Endodermal cell (in vitro differentiated cells): ENCODE measurements at places on chromosomes 11 and 22.

GRCh38 chr11:100469835-100470234 is 217.3 kb upstream of the ARHGAP42 start:
- H3K4me3 ChIP-seq: no peak overlapping the region
- no peak overlapping the region for H3K27ac ChIP-seq
- no peaks in the 10 kb centered on the region for H3K27me3 ChIP-seq
- H3K4me1 ChIP-seq: no peaks in the 10 kb centered on the region
- no peaks in the 10 kb centered on the region for H3K36me3 ChIP-seq
- no peak for DNase-seq

- no peak overlapping the region for H3K4me3 ChIP-seq
- no peaks in the 10 kb centered on the region for H3K27me3 ChIP-seq
- peak; percentile 74 for DNase-seq
- H3K27ac ChIP-seq: no peak overlapping the region
Measured at GRCh38 chr11:68694431-68695297, 10.3 kb downstream of the GAL start.

GRCh38 chr22:46355369-46355995 is 20.0 kb downstream of the TRMU start:
- peaks cover 75% of the 10 kb centered on the region for H3K36me3 ChIP-seq
- no peak overlapping the region for H3K27ac ChIP-seq
- no peaks in the 10 kb centered on the region for H3K27me3 ChIP-seq
- no peak overlapping the region for H3K4me3 ChIP-seq
- DNase-seq: peak; percentile 96
- H3K4me1 ChIP-seq: no peaks in the 10 kb centered on the region

- no peak overlapping the region for H3K4me3 ChIP-seq
- H3K4me1 ChIP-seq: no peaks in the 10 kb centered on the region
- H3K36me3 ChIP-seq: no peaks in the 10 kb centered on the region
- DNase-seq: no peak
Measured at GRCh38 chr11:113888848-113889247, 13.5 kb upstream of the USP28 start.

- H3K4me3 ChIP-seq: no peak overlapping the region
- H3K4me1 ChIP-seq: peaks cover 22% of the 10 kb centered on the region
- no peak overlapping the region for H3K27ac ChIP-seq
- DNase-seq: peak; percentile 75
- H3K27me3 ChIP-seq: no peaks in the 10 kb centered on the region
Measured at GRCh38 chr11:34263441-34264091, 94.2 kb downstream of the ABTB2 start.

DNA sequence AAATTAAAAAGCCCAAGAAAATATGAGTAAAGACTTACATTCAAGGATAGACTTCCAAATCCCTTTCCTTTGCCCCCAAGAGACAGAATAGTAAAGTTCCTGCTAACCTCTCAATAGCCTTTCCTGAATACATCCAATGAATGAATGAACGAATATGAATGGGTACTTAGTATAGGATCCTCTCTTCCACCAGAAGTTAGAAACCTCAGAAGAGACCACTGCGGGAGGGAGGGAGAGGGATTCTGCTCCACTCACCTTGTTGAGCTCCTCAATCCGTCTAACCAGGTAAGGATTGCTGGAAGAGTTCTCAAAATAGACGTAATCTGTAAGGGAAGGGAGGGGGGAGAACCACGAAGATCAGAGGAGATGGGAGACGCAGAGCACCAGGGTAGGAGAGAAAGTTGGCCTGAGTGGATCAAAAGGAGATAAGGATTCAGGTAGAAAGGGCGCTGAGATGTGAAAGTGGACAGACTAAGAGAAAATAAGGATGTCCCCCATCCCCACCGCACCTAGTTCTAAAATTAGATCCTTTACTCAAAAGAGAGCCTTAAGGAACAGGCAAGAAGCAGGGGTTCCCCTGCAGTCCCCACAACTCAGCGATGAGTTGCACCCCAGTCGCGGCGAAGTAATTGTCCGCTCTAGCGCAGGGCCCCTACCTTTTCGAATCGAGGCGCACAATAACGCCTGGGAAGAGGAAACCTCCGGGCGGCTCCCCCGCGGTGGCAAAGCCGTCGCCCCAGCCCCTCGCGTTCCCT is 1.1 kb downstream of the MTA2 start:
- peaks cover 11% of the 10 kb centered on the region for H3K27me3 ChIP-seq
- peaks cover 13% of the 10 kb centered on the region for H3K4me1 ChIP-seq
- H3K4me3 ChIP-seq: peak overlapping the region; percentile 96
- DNase-seq: peak; percentile 46
- H3K36me3 ChIP-seq: peaks cover 42% of the 10 kb centered on the region

DNA sequence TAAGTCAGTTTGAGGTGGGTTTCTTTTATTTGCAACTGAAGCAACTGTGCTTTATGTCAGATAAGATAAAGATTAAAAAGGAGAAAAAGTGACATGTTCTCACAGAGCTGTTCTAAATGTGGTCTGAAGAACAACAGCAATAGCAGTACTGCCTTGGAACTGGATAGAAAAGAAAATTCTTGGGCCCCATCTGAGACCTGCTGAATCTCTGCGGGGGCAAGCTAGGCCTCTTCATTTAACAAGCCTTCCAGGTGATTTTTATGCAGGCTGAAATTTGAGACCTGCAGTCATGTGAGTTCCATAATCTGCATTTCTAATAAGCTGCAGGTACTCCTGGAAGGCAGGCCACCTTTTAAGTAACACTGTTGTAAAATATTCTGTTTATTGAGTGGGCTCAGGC is 91.4 kb upstream of the CTSC start:
- H3K4me1 ChIP-seq: no peaks in the 10 kb centered on the region
- H3K27me3 ChIP-seq: no peaks in the 10 kb centered on the region
- H3K36me3 ChIP-seq: no peaks in the 10 kb centered on the region
- H3K27ac ChIP-seq: no peak overlapping the region
- DNase-seq: no peak

GRCh38 chr11:75473684-75474083 is 40.7 kb upstream of the KLHL35 start:
- H3K4me1 ChIP-seq: peaks cover 24% of the 10 kb centered on the region
- H3K27ac ChIP-seq: no peak overlapping the region
- no peaks in the 10 kb centered on the region for H3K27me3 ChIP-seq

DNA sequence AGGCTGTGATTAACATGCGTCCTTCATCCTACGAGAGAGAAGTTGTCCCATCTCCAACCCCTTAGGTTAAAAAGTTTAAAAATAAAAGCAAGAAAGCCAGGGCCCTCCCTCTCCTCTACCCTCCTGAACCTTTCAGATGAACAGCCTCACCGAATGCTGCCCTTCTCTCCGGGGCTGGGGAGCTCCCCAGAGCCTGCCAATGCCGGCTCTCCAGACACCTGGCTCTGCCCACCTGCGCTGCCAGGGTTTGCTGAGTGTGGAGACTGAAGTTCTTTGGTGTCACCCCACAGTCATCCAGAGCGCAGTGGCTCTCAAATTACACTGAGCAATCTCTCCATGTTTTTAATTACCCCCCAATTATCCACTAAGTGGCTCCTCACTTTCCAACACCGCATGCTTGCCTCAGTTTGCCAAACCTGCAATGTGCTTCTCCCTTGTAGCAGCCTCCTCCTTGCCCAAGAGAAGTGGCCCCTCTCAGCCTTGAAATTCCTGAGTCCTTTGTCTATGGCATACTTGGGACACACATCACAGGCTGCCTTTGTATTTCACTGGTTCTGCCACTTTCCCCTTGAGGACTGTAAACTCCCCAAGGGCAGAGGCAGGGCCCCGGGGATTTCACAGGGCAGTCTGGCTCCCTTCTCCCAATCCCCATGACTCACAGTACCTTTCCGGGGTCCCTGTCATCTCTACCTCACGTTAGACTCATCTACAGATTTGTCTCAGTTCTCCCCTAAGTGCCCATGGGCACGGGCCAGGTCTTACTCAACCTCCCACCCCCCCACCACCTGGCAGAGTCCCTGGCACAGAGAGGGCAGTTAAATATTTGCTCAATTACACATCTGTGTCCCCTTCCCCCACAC is 2.0 kb downstream of the MYH9 start:
- H3K27me3 ChIP-seq: no peaks in the 10 kb centered on the region
- peaks cover 8% of the 10 kb centered on the region for H3K4me1 ChIP-seq
- peak overlapping the region; percentile 96 for H3K4me3 ChIP-seq
- no peak for DNase-seq
- peaks cover 42% of the 10 kb centered on the region for H3K36me3 ChIP-seq

DNA sequence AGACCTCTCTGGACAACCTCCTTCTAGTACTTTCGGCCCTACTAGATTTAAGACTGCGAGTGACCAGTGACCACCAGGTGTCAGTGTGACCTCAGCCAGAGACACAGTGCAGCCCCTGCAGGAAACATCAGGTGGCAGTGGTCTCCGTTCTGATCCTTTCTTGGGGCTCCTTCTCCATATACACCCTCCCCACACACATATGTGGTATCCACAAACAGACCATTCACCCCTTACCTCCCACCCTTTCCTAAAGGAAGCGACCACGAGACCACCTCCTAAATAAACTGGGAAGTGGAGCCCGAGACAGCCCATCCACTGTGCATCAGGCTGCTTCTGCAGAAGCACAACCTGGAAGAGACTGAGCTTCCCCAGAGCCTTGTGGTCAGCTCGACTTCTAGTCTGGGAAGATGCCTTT is 38.5 kb upstream of the CYP2D6 start:
- no peak overlapping the region for H3K4me3 ChIP-seq
- DNase-seq: peak; percentile 95
- H3K27me3 ChIP-seq: no peaks in the 10 kb centered on the region
- H3K4me1 ChIP-seq: peaks cover 23% of the 10 kb centered on the region

DNA sequence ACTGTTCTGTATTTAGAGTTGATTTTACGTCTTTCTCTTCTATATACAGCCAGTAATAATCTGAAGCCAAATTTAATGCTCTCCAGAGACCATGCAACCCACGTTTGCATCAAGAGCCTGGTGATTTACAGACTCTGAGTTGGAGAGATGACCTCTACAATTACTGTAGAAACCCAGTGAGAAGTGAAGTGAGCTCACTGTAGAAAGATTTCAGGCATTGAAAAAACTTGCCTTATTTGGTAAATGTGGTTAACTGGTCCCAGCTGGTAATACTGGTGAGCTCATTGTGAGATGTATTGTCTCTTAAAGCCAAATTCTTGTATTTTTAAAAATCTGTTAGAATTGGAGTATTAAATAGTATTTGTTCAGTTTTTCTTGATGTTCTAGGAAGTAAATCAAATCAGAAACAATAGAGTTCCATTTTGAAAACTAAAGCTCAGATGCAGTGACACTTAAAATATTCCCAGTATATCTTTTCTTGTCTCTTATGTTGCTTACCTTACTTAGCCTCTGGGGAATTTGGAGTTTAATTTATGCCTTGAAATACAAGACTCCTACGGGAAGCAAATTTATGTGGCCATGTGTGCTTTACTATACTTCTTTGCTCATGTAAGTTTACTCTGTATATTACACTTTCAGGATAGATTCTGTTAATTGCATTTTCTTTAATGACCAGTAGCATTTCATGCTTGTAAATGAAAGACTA is 189.9 kb downstream of the ARHGAP42 start:
- no peak overlapping the region for H3K27ac ChIP-seq
- peaks cover 12% of the 10 kb centered on the region for H3K4me1 ChIP-seq
- H3K4me3 ChIP-seq: no peak overlapping the region
- H3K36me3 ChIP-seq: peaks cover 19% of the 10 kb centered on the region

DNA sequence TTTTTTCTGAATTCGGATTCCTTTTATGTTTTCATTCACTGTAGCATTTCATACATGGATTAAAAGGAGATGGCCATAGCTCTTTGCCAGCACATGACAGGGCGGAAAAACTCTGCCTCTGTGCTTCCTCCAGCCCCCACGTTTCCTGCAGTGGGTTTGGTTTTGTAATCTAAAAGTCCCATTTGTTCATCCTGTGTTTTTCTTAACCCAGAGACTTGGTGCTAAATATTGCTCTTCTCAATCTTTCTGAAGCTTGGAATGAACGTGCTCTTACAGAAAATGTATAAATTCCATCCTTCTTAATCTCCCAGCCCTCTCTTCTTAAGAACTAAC is 89.9 kb downstream of the PPP6R3 start:
- H3K27ac ChIP-seq: no peak overlapping the region
- H3K27me3 ChIP-seq: no peaks in the 10 kb centered on the region
- peaks cover 87% of the 10 kb centered on the region for H3K36me3 ChIP-seq
- DNase-seq: no peak
- no peak overlapping the region for H3K4me3 ChIP-seq
- no peaks in the 10 kb centered on the region for H3K4me1 ChIP-seq

GRCh38 chr22:45855961-45856360 is 121.0 kb downstream of the WNT7B start:
- H3K4me3 ChIP-seq: no peak overlapping the region
- H3K4me1 ChIP-seq: peaks cover 5% of the 10 kb centered on the region
- no peaks in the 10 kb centered on the region for H3K27me3 ChIP-seq
- no peak for DNase-seq
- peaks cover 45% of the 10 kb centered on the region for H3K36me3 ChIP-seq
- no peak overlapping the region for H3K27ac ChIP-seq

DNA sequence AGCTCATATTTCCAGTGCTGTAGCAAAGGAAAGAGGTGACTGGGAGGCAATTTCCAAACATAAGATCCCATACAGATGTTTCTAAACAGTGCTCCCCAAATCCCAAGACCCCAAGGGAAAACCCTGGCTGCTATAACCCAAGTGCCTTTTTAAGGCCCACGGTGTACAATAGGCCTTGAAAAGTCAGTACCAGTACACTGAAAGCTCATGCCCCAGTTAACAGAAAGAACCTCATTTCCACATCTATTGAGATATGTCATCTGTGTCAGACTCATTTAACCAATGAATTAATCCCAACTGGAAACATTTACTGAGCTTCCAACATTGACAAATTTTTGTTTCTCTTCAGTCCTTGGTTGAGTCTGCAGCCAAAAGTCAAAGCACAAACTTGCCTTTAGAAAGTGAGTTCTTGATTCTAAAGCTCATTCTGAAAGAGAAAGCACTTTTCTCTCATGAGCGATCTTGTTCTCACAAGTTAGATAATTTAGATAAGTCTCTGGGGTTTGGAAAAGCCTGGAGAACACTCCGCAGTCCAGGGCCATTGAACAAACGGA is 239.8 kb upstream of the ARHGAP20 start:
- no peak overlapping the region for H3K4me3 ChIP-seq
- H3K36me3 ChIP-seq: no peaks in the 10 kb centered on the region
- DNase-seq: no peak
- no peaks in the 10 kb centered on the region for H3K27me3 ChIP-seq
- H3K4me1 ChIP-seq: peaks cover 8% of the 10 kb centered on the region

- H3K4me1 ChIP-seq: peaks cover 28% of the 10 kb centered on the region
- H3K4me3 ChIP-seq: peak overlapping the region; percentile 17
- no peak for DNase-seq
- H3K27ac ChIP-seq: no peak overlapping the region
Measured at GRCh38 chr11:13680501-13681264, 12.2 kb downstream of the FAR1 start.

- H3K27ac ChIP-seq: no peak overlapping the region
- no peaks in the 10 kb centered on the region for H3K4me1 ChIP-seq
- no peaks in the 10 kb centered on the region for H3K27me3 ChIP-seq
Measured at GRCh38 chr11:68690671-68691401, 6.5 kb downstream of the GAL start.

- no peaks in the 10 kb centered on the region for H3K36me3 ChIP-seq
- no peak for DNase-seq
- H3K4me1 ChIP-seq: no peaks in the 10 kb centered on the region
- H3K4me3 ChIP-seq: no peak overlapping the region
- no peak overlapping the region for H3K27ac ChIP-seq
Measured at GRCh38 chr11:82992223-82992622, 79.5 kb downstream of the RAB30 start.

- no peak overlapping the region for H3K27ac ChIP-seq
- no peaks in the 10 kb centered on the region for H3K27me3 ChIP-seq
- H3K4me3 ChIP-seq: no peak overlapping the region
Measured at GRCh38 chr11:103407641-103408040, 298.4 kb downstream of the DYNC2H1 start.
